ENCODE measurements at places on chromosomes 16 and 17. TPM values are rescaled to one million over a fixed set of nuclear protein-coding genes. Genes with fewer than 3 reads are reported as not detected.
A peak's percentile ranks its signal among the peaks of the same experiment; 100 is the strongest.

GRCh38 chr16:71230122-71230845 lies at the start of gene HYDIN:
HYDIN (minus strand) TSS chr16:71230722; CDS start chr16:71186895, 43,827 bp downstream.
- H3K27me3 ChIP-seq, result peaks cover 3% of the 10 kb centered on the region
- H3K36me3 ChIP-seq, result no peaks in the 10 kb centered on the region
- no peak within 1 kb of the TSS for H3K27ac ChIP-seq
- H3K4me3 ChIP-seq, result no peak within 1 kb of the TSS

GRCh38 chr16:17362183-17362582 lies 108.6 kb downstream of the XYLT1 start:
- peaks cover 14% of the 10 kb centered on the region for H3K4me1 ChIP-seq
- H3K4me3 ChIP-seq, result no peak overlapping the region
- H3K27ac ChIP-seq, result no peak overlapping the region

- no peaks in the 10 kb centered on the region for H3K27me3 ChIP-seq
- no peak overlapping the region for H3K4me3 ChIP-seq
- no peaks in the 10 kb centered on the region for H3K4me1 ChIP-seq
Measured at GRCh38 chr17:14762736-14763479, 462.0 kb downstream of the HS3ST3B1 start.

The HBA1 gene
- polyA plus RNA-seq, result not detected

- no peak overlapping the region for H3K27ac ChIP-seq
- no peaks in the 10 kb centered on the region for H3K27me3 ChIP-seq
- H3K36me3 ChIP-seq, result no peaks in the 10 kb centered on the region
- peak; percentile 49 for DNase-seq
- no peaks in the 10 kb centered on the region for H3K4me1 ChIP-seq
Measured at GRCh38 chr16:50272111-50272571, 5.8 kb downstream of the ADCY7 start.

GRCh38 chr17:33385713-33386112 lies 92.6 kb upstream of the ASIC2 start:
- H3K4me1 ChIP-seq, result no peaks in the 10 kb centered on the region
- H3K4me3 ChIP-seq, result no peak overlapping the region
- no peak overlapping the region for H3K27ac ChIP-seq
- no peaks in the 10 kb centered on the region for H3K36me3 ChIP-seq
- DNase-seq, result no peak
- H3K27me3 ChIP-seq, result no peaks in the 10 kb centered on the region

The TM4SF5 gene
- not detected for polyA plus RNA-seq

- H3K4me1 ChIP-seq, result no peaks in the 10 kb centered on the region
- no peaks in the 10 kb centered on the region for H3K36me3 ChIP-seq
- no peaks in the 10 kb centered on the region for H3K27me3 ChIP-seq
- no peak overlapping the region for H3K27ac ChIP-seq
- DNase-seq, result no peak
Measured at GRCh38 chr17:11642655-11643054, 44.4 kb downstream of the DNAH9 start.

The TPSD1 gene
- 0.38 TPM for polyA plus RNA-seq

The CACNG5 gene
- not detected for polyA plus RNA-seq

- H3K27me3 ChIP-seq, result no peaks in the 10 kb centered on the region
- H3K27ac ChIP-seq, result no peak overlapping the region
- no peak overlapping the region for H3K4me3 ChIP-seq
- H3K4me1 ChIP-seq, result no peaks in the 10 kb centered on the region
Measured at GRCh38 chr17:50926523-50926922, 60.4 kb upstream of the TOB1 start.

DNA sequence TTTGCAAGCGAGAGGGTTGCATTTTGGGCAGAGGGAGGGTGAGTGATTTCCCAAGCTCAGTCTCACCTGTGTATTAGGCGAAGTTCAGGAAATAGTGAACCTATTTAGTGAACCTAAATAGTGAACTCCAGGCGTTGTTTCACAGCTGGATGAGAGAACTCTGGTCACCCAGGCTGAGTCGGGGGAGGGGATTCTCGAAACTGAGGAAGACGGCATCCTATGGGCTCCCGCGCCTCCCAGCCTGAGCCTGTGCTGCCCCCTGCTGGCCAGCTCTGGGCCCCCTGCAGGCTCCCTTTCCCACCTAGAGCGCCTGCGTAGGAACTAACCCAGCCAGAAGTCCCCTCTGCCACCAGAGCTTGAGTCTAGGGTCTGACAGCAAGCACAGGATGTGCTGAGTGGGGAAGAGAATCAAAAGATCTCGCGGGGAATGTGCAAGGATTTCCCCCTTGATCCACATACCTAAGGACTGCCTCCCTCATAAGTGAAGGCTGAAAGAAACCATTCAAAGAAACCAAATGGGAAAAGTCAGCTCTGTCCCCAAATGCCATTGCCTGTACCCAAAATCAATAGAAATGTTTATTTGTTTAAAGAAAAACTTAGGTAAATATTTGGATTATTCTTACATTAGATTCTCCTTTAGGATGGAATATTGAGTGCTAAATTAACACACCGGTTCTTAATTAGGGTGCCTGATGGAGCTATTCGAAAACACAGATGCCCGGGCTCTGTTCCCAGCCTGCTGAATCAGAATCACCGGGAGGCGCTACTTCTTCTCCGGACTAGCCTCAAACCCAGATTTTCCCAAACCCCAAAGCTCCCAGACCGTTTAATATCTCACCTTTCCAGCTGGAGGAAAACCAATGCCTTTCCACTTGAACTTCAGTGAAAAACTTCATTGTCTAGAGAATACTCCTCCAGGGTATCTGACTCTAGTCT lies 14.8 kb upstream of the MARVELD3 start:
- no peaks in the 10 kb centered on the region for H3K27me3 ChIP-seq
- no peak overlapping the region for H3K27ac ChIP-seq
- no peaks in the 10 kb centered on the region for H3K4me1 ChIP-seq
- H3K36me3 ChIP-seq, result no peaks in the 10 kb centered on the region
- H3K4me3 ChIP-seq, result no peak overlapping the region
- peak; percentile 88 for DNase-seq

- no peak overlapping the region for H3K4me3 ChIP-seq
- peak; percentile 49 for DNase-seq
Measured at GRCh38 chr17:27544350-27545131, 86.4 kb upstream of the LGALS9 start.

GRCh38 chr16:3938471-3938842 lies 57.9 kb upstream of the CREBBP start:
- peak overlapping the region; percentile 42 for H3K4me3 ChIP-seq
- H3K27me3 ChIP-seq, result no peaks in the 10 kb centered on the region
- H3K4me1 ChIP-seq, result no peaks in the 10 kb centered on the region
- H3K27ac ChIP-seq, result no peak overlapping the region
- DNase-seq, result peak; percentile 71
